ENCODE measurements at places on chromosomes 7 and 10.

- no peak for DNase-seq
These were observed 64.9 kb downstream of the USP6NL start for GRCh38 chr10:11546581-11546980.

DNA sequence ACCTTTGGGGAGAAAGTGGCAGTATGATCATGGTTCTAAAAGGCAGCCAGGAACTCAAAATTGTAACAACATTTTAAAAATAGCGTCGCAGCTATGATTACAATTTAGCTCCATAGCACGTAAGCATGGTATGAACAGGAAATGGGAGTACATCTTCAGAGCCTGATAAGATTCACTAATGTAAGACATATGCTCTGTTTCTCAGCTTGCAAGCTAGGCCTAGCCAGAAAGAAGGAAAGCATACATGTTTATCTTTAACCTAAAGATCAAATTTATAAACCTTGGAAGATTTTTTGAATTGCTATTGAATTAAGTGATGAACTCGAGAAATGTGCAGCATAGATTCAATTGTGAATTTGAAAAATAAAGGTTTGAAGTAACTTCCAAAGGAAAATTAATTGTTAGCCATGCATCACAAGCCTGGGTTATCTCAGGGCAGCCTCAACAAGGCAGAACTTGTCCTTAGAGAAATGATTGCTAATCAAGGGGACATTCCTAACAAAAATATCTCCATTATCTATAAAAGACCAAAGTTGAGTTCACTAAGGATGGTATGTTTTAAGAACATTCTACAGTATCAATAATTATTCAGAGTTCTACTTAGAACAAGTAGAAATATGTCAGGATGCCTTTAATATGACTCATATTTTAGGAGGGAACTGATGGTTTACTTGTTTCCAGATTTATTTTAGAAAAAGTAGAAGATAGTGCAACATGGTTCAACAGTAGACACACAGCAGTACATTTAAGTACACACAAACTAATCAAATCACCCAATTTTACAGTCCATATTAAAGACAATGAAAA lies 38.8 kb upstream of the SEPTIN7 start:
- no peak for DNase-seq

GRCh38 chr7:138755842-138756590 lies 41.8 kb upstream of the TMEM213 start:
- DNase-seq, result no peak

DNA sequence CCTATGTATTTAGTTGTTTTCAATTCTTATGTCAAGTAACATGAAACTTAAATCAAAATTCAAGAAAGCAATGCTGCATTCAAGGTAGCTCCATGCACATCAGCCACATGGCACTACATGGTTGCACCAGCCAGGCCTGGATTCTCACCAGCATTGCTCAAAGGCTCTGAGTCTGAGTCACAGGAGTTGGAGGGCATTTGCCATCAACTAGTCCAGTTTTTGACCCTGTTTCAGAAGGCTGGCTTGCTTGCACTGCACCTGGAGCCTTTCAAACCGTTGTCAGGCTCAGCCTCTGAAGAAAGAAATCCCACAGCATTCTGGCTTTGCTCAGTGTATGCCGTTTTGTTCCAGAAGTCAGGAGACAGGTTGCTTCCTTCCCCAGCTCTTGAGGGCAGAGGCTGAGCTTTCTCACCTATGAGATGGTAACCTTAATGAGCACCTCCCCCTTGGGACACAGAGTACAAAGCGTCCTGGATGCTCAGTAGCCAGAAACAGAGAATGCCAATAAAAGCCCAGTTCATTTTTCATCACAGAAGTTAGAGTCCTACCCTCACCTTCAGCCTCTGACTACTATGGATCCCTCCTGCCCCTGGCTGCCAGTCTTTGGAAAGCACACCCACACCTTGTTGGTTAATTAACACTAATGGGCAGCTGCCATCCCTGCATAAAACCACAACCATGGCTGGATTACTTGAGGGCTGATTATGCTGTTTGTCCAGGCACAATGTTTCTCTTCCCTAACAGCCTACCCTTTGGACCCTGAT lies 288.4 kb upstream of the LRRTM3 start:
- DNase-seq, result peak; percentile 11

- no peak for DNase-seq
These were observed 139.5 kb downstream of the ST7 start for GRCh38 chr7:117092785-117093184.

DNA sequence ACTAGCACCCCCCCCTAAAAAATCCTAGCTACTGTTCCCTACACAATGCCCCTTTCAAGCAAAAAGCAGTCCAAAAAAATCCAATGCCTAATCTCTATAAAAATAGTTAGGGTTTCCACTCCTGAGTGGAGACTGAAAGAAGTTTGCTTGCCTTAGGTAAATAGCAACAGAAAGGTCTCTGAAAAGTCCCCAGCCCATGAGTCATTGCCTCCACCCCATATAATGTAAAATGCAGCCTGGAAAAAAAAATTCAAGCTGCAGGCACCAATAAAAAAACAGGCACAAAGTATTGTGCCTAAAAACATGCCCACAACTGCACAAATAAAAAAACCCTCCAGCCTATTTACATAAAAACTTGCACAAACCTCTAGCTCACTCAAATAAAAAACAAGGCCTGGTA lies 47.5 kb downstream of the ZNF680 start:
- no peak for DNase-seq

GRCh38 chr10:9786576-9786975 lies 1231.1 kb upstream of the CELF2 start:
- no peak for DNase-seq

DNA sequence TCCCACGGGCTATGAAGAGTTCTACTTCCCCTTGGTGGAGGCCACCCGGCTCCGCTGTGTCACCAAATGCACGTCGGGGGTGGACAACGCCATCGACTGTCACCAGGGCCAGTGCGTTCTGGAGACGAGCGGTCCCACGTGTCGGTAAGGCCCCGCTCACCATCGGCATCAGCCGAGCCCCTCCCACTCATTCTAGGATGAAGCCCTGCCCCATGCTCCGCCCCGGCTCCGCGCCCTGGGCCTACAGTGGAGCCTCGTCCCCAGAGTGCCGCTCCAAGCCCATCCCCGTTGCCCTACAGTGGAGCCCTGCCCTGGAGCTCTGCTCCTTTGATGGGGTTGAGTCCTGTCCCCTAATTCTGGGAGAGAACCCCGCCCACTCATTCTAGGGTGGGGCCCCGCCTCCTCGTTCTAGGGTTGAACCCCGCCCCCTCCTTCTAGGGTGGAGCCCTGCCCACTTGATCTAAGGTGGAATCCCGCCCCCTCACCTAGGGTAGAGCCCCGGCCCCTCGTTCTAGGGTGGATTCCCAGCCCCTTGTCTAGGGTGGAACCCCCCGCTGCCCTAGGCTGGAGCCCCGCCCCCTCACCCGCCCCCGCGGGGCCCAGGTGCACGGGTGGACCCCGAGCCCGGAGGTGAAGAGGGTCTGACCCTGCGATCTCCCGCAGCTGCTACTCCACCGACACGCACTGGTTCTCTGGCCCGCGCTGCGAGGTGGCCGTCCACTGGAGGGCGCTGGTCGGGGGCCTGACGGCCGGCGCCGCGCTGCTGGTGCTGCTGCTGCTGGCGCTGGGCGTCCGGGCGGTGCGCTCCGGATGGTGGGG lies 3.4 kb upstream of the MUC12 start:
- DNase-seq, result peak; percentile 48

DNA sequence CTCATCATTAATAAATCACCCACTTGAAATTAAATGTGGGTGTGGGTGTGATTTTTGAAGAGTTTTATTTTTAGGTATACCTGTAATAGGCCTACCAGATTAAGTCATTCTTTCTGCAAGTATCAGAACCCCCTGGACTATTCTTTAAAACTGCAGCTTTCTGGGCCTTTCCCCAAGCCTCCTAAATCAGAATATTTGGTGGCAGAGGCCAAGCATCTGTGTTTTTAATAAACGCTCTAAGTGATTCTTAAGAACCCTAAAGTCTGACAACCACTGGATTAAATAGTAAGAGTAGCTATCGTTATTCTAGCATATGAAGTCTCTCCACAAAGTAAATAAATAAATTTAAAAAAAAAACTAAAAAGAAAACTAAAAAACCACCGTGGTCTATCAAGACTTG lies 703.0 kb upstream of the NRP1 start:
- DNase-seq, result no peak

GRCh38 chr10:43211030-43211429 lies 55.8 kb downstream of the RASGEF1A start:
- DNase-seq, result no peak

DNA sequence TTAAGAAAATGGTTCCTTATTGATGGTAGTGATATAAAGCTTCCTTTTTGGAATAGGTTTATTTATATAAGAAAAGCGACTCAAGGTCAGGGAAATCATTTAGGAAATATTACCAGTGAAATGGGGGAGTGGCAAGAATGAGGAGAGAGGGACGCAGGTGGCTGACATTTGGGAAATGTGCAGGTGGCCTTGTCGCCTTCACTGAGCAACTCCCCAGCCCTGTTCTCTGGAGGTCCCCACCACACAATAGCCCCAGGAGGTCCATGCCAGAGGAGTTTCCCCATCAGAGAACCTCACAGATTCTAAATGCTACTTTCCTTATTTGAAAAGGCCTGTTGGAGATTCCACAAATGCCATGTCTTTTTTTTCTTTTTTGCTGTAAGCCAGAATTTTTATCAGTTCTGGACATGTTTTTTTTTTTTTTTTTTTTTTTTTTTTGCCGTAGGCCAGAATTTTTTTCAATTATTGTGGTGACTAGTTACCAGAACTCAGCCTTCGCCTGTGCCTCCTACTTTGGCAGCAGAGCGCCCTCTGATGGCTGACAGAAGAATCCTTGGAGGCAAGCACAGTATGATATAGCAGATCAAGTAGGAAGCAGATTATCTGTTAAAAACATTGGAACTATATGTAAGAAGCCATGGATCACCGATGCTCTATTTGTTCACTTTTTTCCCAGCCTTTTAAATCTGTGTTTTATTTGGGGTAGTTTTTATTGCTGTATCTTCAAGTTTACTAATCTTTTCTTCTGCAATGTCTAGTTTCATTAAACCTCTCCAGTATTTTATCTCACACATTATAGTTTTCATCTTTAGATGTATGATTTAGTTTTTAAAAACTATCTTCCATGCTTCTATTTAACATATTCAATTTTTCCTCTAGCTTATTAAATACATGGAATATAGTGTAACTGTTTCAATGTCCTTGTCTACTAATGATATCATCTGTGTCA lies 18.6 kb downstream of the OPALIN start:
- peak; percentile 23 for DNase-seq

DNA sequence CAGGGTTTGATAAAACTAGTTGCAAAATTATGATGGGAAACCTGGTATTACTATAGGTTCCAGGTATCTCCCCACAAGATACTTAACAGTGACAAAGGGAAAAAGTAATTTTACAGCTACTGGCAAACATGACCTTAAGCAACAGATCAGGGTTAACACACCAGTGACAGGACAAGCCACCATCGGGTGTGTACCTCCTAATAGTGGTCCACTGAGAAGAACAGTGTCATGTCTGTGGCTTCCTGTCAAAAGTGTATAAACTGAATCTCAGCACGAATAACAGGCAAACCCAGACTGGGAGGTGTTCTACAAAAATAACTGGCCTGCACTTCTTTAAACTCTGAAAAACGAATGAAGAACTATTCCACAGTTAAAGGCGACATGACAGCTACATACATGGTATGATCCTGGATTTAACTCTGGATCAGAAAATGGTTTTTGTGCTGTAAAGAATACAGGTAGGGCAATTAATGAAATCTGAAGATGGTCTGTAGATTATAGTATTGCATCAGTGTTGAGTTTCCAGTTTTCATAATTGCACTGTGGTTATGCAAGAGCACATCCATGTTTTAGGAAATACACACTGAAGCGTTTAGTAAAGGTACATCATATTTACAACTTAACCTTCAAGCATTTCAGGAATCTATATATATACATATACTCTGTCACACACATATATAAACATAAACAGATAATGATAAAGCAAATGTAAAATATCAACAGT lies 32.0 kb upstream of the ARMS2 start:
- no peak for DNase-seq

DNA sequence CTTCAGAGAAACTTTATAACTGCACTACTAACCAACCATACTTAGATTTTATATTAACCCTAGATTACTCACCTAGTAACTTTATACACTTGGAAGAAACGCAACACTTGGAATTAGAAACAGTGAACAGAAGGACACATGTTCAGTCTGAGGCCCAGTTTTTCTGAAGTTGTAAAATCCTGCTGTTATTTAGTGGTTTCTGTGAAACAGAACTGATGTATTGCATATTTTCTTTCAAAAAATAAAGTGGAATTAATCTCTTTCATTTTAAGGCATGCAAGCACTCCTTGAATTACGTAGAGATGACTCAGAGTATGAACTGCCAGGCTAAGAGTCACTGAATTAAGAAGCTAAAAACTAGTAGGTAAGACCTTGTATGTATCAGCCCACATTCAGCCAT lies 215.8 kb downstream of the SKAP2 start:
- no peak for DNase-seq

- no peak for DNase-seq
These were observed 2.1 kb upstream of the SHTN1 start for GRCh38 chr10:117007080-117007479.

GRCh38 chr10:123148414-123149161 lies 652 bp downstream of the HMX2 start:
- no peak for DNase-seq

DNA sequence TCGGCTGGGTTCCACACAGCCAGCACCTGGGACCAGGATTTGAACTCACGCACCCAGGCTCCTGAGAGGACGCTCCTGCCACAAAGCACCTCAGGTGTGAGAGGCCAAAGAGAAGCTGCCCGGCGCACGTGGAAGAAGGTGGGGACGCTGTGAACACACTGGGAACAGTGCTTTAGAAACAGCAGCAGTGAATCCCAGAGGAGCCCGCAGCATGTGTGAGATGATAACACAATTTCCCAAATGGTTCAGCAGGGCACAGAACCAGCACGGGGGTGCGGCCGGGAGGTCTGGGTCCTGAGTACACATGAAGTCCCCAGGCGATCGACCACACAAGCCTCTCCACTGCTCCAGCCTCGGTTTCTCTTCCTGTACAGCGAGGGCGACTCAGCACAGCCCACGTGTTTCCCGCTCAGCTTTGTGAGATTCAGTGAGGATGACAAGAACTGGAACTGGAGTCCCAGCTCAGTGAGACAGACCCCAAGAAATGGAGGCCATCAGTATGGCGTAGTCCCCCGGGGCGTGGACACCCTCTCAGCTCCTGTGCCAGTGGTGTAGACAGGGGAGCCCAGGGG lies 188.3 kb downstream of the MAD1L1 start:
- DNase-seq, result no peak

DNA sequence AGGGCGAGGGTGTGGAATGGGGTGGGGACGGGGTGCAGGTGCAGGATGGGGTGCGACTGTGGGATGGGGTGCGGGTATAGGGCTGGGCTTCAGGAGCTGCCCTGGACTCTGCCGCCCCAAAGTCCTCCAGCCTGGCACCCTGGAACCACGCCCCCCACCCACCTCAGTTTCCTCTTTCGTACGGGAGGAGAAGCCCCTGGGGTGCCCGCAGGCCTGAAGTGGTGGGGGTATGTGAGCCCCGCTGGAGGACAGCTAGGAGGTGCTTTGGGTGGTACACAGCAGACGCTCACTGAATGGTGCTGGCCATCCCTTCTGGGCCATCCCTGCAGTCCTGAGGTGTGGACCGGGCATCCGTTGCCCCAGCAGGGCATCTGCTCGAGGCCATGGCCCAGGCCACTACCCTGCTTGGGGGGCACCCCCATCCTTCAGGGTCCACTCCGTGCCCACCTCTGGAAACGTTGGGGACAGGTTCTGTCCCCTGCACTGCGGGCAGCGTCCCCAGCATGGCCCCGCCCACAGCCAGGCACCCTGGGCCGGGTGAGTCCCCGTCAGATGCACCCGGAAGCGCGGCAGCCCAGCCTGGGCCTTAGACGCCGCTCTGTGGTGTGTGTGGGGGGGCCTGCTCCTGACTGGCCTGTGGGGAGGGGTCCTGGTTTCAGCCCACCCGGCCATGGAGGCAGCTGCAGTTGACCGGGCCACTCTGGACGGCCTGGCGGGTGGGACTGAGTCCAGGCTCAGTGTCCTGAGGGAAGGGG lies 41.6 kb downstream of the UNCX start:
- no peak for DNase-seq
